ENCODE measurements at places on chromosomes 6 and 20.
A peak's percentile ranks its signal among the peaks of the same experiment; 100 is the strongest.

DNA sequence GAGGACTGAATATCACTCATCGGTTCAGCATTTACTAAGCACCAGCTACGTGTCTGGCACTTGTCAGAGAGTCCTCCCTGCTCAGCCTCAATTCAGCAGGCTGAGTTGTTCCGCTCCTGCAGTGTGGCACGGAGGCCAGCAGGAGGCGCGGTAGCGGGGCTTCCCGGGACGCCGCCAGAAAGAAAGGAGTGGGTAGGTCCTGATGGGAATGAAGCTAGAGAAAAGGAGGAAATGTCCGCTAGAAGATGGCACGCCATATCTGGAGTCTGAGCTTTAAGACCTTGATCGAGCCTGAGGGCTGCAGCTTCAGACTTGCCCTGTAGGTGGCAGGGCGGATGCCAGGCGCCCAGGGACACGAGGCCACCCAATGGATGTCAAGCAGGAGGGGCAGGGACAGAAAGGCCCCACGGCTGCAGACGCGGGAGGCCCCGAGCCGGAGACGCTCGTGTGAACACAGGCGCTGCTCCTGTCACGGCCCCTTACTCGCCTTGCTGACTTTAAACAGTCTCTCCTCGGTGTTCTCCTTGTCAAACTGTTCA, 18.7 kb downstream of the SERPINB6 start:
- no peak for DNase-seq

- DNase-seq, result no peak
These were observed 128.8 kb upstream of the GGTLC1 start for GRCh38 chr20:24117383-24117782.

- no peak for DNase-seq
These were observed 76.8 kb downstream of the OLIG3 start for GRCh38 chr6:137417396-137417795.

- no peak for DNase-seq
These were observed 304.3 kb upstream of the SUPT3H start for GRCh38 chr6:45681860-45682511.

DNA sequence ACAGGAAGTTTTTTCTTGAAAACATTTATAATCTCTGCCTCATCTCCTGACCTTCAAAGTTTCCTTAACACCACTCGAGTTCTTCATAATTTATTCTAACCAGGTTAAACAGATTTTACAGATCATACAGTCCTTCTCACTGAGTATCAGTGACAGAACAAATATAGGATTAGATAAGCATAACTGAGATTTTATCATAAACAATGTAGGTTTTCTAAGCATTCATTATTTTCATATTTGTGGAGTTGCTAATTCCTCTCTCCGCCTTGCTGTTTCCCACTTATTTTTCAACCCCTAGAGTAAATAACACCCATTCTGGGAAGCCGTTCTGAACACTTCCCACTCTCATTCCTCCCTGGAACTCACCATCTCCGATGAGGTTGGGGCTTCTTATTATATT, 229.9 kb downstream of the HACE1 start:
- no peak for DNase-seq

DNA sequence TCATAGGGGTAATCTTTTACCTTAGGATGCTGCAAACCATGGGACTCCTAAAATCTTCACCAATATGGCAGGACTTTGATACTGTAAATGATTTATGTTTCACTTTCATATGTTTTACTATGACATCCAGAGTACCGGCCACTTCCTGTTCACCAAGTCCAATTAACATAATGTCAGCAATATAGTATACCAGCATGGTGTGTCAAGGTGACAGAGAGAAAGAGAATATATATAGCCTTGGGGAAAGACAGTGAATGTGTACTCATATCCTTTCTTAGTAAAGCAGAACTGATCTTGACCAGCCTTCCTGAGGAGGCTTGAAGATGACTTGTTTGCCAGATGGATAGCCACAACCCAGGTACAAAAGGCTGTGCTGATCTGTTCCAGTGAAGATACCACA, 127.9 kb downstream of the NRN1 start:
- no peak for DNase-seq

- DNase-seq, result no peak
These were observed 14.4 kb downstream of the SLC22A3 start for GRCh38 chr6:160362556-160362955.

- DNase-seq, result no peak
These were observed 194.5 kb upstream of the KHDRBS2 start for GRCh38 chr6:62480544-62480943.

DNA sequence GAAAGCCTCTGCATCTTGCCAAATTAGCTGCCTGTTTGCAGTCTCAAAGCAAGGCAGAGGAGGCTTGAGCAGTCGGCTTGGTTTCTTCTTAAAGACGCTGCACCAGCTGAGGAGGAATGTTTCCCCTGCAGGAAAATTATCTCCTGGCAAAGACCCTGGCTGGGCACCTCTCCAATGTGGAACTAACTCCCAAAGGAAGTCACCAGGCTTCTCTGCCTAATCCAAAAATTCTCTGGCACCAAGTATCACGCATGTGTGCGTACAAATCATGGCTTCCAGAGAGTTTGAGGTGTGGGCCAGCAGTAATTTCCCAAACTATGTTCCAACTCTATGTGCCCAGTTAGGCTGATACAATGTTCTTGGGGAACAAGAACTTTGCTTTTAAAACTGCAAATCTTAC, 176.2 kb downstream of the KIF16B start:
- DNase-seq, result no peak

DNA sequence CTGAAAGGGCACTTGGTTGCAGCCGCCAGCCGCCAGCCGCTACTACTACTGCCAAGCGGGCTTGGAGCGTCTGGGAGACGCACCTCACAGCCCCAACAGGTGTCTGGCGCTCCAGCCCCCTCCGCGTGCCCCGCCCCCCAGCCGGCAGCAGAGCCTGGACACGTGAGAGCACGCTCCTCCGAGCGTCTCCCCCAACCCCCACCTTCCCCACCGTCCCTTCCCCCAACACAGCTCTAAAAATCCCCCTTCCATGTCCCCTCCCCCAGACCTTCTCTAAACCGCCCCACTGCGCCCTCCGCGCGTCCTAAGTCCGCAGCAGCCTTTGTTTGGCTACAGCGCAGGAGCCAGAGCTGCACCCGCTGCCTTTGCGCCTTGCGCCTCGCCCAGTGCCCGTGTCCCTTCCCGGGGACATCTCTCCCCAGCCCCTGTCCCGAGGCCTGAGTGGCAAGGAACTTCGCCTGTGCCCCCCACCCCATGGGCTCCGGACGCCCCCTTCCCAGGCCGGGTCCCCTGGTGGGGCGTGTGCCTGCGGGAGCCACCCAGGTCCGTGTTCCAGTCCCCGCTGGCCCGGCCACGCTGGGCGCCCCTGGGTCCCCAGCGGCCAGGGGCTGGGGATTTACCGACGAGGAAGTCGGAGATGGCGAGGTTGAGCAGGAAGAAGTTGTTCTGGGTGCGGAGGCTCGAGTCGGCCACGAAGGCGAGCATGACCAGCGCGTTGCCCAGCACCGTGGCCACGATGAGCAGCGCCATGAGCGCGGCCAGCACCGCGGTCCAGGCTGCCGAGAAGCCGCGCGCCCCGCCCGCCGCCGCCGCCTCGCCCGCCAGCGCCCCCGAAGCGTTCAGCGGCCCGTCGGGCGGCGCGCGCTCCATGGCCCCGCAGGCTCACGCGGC, 732 bp downstream of the HRH3 start:
- DNase-seq, result peak; percentile 81

- no peak for DNase-seq
These were observed 351.3 kb downstream of the ZFAND3 start for GRCh38 chr6:38170666-38171355.

DNA sequence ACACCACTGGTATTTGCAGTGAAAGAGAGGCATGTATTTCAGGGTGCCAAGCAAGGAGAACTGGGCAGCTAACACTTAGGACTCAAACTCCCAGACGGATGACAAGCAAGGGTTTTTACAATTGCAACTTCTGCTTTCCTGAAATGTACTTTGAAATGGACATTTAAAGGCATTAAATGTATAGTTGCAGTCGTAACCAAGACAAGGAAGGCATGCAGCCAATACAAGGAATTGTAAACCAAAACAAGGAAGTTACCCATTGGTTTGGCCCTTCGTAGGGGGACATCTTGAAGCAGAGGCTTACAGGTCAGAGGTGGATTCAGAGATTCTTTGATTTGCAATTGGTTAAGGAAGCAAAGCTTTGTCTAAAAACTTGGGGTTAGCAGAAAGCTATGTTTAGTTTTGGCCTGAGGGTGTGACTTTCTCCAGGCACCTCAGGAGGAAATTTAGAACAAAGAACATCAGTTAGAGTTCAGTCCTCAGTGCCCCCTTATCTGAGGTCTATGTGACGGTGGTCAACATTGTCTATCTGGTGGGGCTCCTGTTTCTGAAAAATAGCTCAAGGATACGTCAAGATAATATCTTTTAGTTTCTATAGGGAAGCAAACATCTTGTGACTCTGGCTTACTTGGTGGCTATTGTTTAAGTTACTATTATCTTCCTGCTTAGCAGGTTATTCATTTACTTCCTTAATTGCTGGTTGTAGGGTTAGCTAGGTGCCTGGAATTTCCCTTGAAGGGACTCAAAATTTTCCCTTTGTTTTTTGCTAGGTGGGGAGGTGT, 266.0 kb downstream of the CD83 start:
- DNase-seq, result no peak

DNA sequence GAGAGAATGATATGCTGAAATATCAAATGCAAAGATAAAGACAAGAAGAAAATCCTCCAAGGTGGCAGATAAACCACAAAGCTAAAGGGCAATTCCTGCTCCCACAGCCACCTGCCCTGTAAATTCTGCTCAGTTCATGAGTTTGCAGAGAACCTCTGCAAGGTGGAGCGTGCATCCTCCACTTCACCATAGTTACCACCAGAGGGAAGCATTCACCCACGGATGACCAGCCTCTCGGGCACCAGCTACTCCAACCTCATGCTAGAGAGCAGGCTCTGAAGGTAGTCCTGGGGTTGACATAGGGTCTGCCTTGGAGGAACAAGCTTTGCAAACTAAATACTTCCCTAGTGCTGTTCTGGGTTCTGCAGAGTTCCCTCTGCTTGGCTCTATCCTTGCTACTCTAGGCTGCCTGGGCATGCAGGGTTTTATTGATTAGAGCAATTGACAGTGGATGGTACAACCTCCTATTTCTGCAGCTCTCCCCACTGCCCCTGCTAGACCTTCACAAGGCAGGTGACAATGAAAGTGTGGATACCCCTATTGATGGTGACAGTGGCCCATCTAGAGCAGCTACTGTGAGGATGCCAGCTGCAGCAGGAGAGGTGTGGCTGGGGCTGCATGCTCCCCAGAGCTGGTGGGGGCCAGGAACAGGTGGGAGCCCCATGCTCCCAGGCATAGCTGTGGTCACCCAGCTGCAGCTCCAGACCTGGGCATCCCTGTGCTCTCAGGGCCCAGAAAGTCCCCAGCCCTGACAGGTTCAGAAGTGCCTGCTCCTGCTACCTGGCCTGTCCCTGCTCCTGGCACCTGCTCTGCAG, 51.1 kb downstream of the GGTLC1 start:
- DNase-seq, result no peak

- DNase-seq, result peak; percentile 28
These were observed 635 bp upstream of the TENT5A start for GRCh38 chr6:81752921-81753710.

DNA sequence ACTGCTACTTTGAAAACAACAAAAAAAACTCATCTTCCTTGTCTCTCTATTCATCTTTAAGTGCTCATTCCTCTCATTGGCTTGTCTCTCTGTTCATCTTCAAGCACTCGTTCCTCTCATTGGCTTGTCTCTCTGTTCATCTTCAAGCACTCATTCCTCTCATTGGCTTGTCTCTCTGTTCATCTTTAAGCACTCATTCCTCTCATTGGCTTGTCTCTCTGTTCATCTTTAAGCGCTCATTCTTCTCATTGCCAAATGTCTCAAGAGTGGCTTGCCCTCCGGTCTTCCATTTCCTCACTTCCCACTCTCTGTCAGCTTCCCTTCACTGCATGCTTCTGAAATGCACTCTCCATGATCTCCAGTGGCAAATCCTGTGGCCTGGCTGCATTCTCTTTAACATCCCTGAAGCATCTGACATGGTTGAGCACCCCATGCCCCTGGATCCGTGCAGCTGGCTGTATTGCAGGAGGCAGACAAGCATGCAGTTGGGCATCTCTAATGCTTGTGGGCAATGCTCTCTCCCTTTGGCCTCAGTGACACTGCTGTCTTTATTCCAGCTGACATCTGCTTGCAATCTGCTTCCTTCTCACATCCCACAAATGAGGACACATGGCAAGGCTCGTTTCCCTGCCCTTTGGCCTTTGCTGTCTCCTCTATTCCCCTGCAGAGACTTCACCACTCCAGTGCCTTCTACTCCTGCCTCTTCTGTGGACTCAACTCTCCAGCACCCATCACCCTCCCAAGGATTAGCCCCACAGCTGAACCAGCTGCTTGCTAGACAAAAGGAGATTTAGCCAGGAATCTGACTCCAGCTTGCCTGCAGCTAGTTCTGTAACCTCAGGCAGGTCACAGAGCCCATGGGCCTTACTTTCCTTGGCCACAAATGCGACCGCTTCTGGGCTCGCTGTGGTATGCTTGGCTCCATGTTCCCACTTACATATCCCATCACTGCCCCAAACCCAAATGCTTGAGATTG, 143.2 kb upstream of the SNX9 start:
- DNase-seq, result no peak

GRCh38 chr20:841568-842546, 8.3 kb downstream of the FAM110A start:
- DNase-seq, result peak; percentile 65

DNA sequence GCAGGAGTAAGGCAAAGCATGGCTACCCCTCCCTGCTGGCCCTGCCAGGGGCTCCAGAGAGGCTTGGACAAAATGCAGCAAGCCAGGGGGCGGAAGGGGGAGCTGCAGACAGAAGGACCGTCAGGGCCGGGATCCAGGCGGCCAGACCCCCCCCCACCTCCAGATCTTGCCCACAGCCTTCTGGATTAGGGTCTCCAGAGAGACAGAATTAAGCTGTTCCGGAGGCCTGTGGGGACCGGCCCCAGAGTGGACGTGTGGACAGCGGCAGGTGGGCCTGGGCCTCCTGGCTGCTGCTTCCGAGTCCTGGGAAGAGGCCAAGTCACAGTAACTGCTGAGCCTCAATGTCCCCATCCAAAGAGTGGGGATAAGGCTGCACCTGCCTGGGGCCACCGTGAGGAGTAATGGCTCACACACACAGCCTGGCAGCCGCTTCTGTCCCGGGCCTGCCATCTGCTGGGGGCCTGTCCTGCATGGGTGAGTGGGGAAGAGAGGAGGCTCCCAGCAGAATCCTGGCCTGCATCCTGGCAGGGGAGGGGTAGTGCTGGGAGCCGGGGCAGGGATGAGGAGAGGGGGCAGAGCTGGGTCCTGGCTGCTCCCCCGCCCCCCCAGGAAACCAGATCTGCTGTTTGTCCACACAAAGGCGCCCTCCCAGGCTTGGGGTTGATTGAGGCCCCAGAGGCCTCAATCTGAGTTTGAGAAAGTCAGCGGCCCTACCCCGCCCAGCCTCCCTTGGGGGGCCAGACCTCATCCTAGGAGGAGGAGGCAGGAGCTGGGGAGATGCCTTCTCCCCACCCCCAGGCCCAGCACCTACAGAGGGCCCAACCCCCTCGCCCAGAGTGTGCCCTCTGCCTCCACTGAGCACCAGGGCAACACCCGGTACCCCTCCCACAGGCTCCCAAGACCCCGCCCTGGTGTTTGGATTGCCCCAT, 3.9 kb downstream of the LAMA5 start:
- no peak for DNase-seq

- no peak for DNase-seq
These were observed 53.5 kb upstream of the NXT1 start for GRCh38 chr20:23296841-23297701.

GRCh38 chr6:53369051-53369450, 20.3 kb upstream of the ELOVL5 start:
- no peak for DNase-seq

- DNase-seq, result no peak
These were observed 98.6 kb downstream of the OGFRL1 start for GRCh38 chr6:71387179-71387578.

- DNase-seq, result no peak
These were observed 19.4 kb downstream of the TINAG start for GRCh38 chr6:54327631-54328030.

GRCh38 chr6:3022765-3023662, 23.3 kb downstream of the NQO2 start:
- DNase-seq, result no peak

Measured in NCI-H510A (cell line).